ENCODE measurements at places on chromosomes 1 and 21. TPM values are rescaled to one million over a fixed set of nuclear protein-coding genes. Genes with fewer than 3 reads are reported as not detected.

Gene ALPL
- 187 TPM for total RNA-seq

Gene GJB5
- total RNA-seq, result 0.50 TPM

Gene LPAR3
- total RNA-seq, result 27.8 TPM

Gene COL24A1
- total RNA-seq, result 2.1 TPM
